ENCODE measurements at places on chromosomes 1 and 21.
A peak's percentile ranks its signal among the peaks of the same experiment; 100 is the strongest.

DNA sequence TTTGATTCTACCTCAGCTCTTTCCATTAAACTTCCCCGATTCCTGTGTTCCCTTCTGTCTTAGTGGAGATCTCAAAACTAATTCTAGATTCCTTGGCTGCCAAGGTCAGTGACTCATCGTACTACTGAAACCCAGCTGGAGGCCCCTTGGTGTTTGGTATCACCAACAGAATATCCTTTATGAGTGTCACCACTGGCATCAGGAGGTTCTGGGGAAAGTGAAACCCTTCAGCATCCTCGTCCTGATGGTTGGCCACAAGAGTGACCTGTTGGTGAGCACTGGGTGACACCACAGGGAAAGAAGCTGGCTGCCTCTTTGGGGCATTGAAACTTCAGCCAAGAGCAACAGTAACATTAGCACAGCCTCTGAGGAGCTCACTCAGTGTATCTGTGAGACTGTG is 9.6 kb downstream of the RAB42 start:
- DNase-seq: peak; percentile 94

- DNase-seq: no peak
Measured at GRCh38 chr1:1440262-1441001, 4.9 kb downstream of the VWA1 start.

DNA sequence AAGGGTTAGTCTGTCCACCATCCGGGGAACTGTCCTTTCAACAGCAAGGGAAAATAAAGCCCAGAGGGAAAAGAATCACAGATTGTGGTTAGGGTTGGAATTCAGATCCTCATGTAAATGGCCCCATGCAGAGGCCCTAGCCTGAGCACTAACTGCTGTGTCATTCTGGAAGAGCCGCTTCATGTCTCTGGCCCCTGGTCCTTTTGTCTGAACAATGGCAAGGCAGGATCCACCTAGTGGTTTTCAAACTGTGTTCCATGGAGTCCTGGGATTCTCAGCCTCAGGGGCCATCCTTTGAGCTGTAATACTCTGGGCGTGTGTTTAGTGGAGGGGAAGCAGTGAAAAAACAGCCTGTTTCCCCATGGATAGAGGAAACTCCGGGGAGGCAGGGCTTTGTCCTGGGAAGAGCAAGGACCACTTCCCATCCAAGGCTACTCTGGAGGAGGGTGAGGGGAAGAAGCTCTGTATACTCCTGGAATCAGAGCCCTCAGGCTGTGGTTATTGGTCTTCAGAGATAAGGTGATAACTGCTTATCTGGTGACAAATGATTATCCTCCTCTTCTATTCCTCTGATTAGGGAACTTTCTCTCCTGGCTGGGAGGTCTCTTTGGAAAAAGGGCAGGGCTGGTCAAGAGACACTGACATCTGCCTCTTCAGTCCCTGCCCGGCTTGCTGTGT is 19.2 kb downstream of the PAX7 start:
- DNase-seq: no peak

GRCh38 chr1:232786845-232787455 is 18.3 kb upstream of the MAP10 start:
- no peak for DNase-seq

DNA sequence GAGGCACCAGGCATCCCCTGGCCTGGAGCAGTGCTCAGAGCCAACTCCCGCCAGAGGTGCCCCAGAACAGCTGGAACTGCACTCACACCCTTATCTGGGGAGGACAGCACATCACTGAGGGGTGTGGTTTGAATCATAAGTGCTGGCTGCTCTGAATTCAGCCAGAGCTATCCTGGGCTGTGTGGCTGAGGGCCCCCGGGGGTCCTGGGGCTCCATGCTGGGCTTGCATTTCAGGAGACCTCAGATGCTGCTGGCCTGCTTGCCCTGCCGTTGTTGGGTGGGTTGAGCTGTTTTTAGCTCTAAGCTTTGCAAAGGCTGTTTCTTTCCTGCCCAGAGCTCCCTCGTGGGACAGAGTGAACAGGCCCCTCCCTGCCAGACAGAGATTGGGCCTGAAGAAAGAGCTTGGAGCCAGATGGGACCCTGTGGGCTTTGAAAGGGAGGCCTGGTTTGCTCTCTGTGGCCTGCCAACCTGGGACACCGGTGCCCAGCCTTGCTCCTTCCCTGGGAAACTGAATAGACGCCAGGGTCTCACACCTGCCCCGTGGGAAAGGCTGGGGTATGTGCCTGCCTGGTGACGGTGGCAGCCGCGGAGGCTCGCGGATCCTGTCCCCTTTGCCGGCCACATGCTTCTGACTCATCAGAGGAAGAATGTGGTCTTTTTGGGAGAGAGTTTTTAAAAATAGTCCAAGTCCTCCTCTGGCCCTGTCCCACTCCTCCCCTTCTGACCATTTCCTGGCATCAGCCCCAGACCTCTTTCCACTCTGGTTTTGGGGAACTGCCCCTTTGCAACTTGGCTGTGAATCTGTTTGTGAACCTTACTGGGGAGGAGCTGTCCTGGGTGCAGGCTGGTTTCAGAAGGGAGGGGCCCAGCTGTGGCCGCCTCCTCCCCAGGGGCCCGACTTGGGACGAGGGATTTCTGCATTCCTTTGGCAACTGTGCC is 30.0 kb downstream of the ARHGEF10L start:
- peak; percentile 93 for DNase-seq

DNA sequence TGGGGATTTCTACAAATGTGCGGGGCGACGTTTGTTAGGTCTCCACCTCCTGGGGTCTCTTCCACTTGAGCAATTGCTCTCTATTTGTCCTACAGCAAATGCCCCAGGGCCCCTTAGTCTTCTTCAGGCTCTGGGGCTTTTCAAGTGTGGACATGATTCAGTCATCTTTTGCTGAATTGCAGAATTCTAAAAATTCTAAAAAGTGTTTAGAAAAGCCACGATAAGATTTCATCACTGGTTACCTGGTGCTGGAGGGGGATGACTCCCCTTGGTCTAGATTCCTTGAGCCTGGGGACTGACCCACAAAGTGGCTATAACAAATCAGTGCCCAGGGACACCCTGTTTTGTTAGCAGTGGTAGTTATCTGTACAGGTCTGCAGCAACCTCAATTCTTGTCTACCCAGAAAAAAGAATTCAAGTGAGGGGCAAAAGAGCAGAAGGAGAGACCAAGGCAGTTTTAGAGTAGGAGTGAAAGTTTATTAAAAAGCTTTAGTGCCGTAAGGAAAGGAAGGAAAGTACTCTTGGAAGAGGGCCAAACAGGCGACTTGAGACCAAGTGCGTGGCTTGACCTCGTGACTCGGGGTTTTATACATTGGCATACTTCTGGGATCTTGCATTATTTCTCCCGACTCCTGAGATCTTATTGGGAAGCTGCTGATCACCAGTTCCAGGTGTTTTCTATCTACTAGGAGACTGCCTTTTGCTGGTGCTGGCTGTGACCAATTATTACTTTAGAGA is 25.2 kb downstream of the PROK1 start:
- no peak for DNase-seq

DNA sequence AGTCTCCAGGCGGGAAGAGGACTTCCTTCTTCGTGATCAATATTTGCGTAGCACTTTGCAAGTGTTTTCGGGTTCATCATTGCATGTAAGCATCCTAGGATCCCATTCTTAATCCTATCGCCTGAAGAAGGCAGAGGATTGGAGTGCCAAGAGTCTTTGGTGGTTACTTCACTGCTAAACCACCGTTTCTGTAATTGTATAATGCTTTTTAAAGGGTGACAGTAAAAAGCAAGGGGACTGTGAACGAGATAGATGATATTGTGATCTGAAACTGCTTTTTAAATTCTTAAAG is 345 bp upstream of the ALDH9A1 start:
- DNase-seq: no peak

DNA sequence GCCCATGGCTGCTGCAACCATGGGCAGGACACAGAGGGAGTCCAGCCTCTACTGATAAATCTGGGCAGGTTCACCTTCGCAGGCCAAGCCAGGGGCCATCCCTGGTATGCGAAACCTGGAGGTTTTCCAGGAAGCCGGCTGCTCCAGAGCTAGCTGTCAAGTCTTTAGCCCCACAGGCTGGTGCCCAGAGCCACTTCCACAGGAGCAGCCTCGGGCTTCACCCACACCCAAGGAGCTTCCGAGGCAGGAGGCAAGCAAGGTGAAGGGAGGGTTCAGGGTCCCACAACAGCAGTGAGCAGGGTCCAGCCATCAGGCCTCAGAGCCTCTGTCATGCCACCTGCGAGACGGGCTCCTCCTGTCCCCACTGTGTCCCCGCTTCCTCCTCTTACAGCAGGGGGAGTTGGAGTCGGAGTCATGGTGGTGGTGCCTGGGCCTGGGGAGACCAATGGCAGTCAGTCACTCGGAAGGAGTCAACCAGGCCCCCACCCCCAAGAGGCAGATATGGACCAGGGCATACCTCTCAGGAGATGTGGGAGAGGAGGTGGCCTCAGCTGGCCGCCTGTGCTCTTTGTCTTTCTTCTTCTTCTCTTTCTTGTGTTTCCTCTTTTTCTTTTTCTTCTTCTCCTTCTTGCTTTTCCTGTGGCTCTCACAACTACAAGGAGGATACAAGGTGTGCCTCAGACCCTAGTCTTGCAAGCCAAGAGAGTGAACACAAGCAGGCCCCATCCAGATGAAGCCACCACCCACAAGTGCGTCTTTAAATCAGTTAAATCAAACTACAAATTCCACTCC is 2.1 kb downstream of the C1orf35 start:
- no peak for DNase-seq

GRCh38 chr1:37400466-37401225 is 73.7 kb upstream of the ZC3H12A start:
- DNase-seq: no peak

GRCh38 chr21:35333831-35334618 is 284.9 kb upstream of the RUNX1 start:
- DNase-seq: no peak

GRCh38 chr1:182626527-182626926 is 22.3 kb upstream of the RGS16 start:
- no peak for DNase-seq

DNA sequence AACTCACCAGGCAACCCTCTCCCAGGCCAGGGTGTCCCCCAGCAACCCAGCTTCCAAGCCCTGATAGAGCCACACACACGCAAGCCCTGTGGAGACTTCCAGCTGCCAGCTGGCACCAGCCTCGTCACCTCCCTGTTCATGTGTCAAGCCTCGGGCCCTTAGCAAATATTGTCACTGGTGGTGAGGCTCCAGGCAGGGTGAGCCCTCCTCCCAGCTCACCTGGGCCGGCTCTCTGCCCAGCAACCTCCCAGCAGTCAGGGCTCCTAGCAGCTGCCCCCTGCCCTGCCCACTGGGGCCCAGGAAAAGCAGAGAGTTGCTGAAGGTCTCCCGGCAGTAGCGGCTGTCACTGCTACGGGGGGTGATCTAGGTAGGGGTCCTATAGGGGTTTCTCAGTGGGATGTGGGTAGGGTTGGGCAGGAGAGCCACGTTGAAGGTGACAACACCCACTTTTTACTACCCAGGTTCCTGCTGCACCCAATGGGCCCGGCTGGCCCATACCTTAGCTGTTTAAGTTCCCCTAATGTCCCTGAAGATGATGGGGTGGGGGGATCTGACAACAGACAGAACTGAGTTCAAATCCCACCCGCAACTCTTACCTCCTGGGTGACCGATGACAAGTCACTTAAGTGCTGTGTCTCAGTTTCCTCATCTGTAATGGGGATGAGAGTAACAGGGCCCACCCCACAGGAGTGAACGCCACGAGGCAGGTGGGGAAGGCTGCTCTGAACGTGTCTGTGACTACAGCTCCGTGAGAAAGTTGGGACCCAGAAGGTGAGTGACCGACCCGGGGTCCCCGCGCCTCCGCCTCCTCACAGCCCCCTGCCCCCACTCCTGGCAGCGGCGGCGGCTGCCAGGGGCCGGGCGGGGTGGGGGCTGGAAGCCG is 678 bp downstream of the TTC39A start:
- no peak for DNase-seq

DNA sequence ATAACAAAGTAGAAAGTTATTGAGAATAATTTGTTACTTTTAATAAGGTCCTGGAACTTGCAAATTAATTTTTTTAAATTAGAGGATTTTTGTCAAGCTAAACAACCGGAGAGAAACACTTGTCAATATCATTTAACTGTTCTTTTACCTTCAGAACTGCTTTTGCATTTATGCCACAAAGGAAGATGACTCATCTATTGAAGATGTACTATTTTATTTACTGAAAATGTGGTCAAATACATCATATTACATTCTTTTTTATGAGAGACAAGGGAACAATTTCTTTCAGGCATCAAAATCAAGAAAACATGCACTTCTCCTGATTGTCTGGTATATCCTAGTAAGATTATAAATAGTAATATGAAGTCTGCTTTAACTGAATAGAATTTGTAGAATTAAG is 558.2 kb upstream of the PRMT6 start:
- no peak for DNase-seq

- no peak for DNase-seq
Measured at GRCh38 chr1:7315316-7315715, 455.8 kb upstream of the VAMP3 start.

GRCh38 chr1:7011826-7012225 is 226.6 kb downstream of the CAMTA1 start:
- DNase-seq: no peak

DNA sequence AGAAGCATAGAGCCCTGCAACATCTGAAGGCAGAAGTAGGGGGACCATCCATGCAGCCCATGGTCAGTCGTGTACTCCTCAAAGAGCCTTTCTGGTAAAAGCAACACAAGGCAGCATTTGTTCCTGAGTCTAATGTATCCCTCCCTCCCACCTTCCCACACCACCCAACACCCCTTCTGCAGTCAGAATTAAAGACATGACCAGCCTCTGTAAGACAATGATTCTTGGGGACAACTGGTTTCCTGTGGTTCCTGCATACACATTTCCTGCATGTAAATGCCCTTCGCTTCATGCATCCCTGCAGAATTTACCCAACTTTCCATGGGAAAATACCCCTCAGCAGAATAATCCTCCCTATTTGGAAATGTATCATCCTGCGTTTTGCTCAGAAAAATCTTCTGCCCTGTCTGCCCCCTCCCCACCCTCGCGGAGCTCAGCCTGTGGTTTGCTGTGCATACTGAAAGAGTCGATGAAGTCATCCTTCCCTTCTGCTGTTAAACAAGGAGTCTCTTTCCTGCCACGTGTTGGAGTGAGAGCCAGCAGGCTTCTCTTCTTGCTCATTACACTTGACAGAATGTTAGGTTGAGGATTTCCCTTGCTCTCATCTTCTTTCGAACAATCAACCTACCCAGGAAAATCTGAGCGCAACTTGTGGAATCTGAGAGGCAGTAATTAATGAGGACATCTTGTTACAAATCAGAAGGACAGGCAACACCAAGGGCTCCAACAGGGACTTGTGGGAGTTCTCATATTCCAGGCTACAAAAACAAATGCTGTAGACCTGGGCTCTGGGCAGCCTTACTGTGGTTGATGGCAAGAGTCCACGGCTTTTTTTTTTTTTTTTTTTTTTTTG is 4.7 kb downstream of the TNN start:
- peak; percentile 9 for DNase-seq

GRCh38 chr1:31760471-31761470 is 3.4 kb downstream of the ADGRB2 start:
- no peak for DNase-seq
